ENCODE measurements at places on chromosomes 12 and 14.

DNA sequence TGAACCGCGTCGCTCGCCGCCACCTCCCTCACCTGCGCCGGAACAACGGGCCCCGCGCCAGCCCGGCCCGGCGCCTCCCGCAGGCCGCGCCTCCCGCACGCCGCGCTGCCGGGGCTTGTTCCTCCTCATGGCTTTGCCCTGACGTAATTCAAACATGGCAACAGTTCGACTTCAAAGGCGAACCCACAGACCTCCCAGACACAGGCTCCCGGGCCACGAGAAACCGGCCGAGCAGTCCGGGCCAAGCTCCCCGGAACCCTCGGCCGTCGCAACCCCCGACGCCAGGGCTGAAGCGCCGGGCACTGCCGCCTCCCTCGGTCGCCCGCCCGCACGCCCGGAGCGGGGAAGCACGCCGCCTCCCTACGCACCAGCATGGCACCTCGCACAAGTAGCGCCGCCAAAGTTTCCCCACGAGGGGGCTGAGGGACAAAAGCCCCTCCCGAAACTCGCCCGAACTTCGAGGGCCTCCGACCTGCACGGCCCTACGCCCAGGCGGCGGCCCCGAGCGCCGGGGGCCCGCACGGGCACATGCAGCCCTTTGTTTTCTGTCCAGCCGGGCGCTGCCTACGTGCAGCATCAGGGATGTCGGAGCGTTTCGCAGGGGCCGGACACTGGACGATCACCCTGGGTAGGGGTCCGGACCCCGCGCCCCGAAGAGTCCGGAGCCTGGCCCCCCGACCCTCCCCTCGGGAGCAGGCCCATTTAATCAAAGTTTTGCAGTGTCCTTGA lies 1.7 kb downstream of the SINHCAF start:
- peak overlapping the region; percentile 95 for H3K4me3 ChIP-seq
- H3K4me1 ChIP-seq, result peaks cover 56% of the 10 kb centered on the region
- peak overlapping the region; percentile 97 for H3K27ac ChIP-seq
- no peaks in the 10 kb centered on the region for H3K27me3 ChIP-seq
- DNase-seq, result peak; percentile 86
- no peaks in the 10 kb centered on the region for H3K36me3 ChIP-seq

- H3K4me1 ChIP-seq, result peaks cover 11% of the 10 kb centered on the region
- no peak overlapping the region for H3K27ac ChIP-seq
- peaks cover 42% of the 10 kb centered on the region for H3K27me3 ChIP-seq
- no peaks in the 10 kb centered on the region for H3K36me3 ChIP-seq
Observed at GRCh38 chr14:104137297-104138097, 890 bp upstream of the KIF26A start.

DNA sequence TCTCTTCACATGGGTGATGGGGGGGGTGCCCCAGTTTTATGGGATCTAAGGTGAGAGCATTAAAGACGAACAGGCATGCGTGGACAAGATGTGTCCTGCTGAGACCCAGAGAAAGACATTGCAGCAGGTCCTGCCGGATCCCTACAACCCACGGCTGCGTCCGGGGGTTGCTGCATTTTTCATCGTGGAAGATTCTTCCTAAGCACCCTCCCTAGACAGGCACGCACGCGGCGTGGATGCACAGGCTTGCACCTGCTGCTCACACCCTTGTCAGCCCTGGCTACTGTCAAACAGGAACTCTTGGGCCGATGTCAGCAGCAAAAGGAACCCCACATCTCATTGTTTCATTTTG lies 280.6 kb upstream of the RTL1 start:
- peaks cover 7% of the 10 kb centered on the region for H3K36me3 ChIP-seq
- no peak overlapping the region for H3K4me3 ChIP-seq
- DNase-seq, result no peak
- no peaks in the 10 kb centered on the region for H3K4me1 ChIP-seq
- peaks cover 8% of the 10 kb centered on the region for H3K27me3 ChIP-seq
- no peak overlapping the region for H3K27ac ChIP-seq

- H3K4me3 ChIP-seq, result no peak overlapping the region
- no peaks in the 10 kb centered on the region for H3K36me3 ChIP-seq
- H3K4me1 ChIP-seq, result no peaks in the 10 kb centered on the region
- no peak for DNase-seq
Observed at GRCh38 chr12:87155621-87156020, 873.6 kb downstream of the C12orf50 start.

- no peak overlapping the region for H3K4me3 ChIP-seq
- peaks cover 16% of the 10 kb centered on the region for H3K36me3 ChIP-seq
- no peak for DNase-seq
- no peaks in the 10 kb centered on the region for H3K27me3 ChIP-seq
- H3K4me1 ChIP-seq, result no peaks in the 10 kb centered on the region
- no peak overlapping the region for H3K27ac ChIP-seq
Observed at GRCh38 chr14:64409126-64409920, 21.2 kb downstream of the MTHFD1 start.

- no peaks in the 10 kb centered on the region for H3K27me3 ChIP-seq
- no peak for DNase-seq
- no peaks in the 10 kb centered on the region for H3K36me3 ChIP-seq
- H3K4me3 ChIP-seq, result no peak overlapping the region
- peaks cover 13% of the 10 kb centered on the region for H3K4me1 ChIP-seq
- H3K27ac ChIP-seq, result no peak overlapping the region
Observed at GRCh38 chr12:101806265-101806664, 24.5 kb downstream of the GNPTAB start.

GRCh38 chr14:97724265-97724731 lies 927.1 kb downstream of the VRK1 start:
- no peak overlapping the region for H3K4me3 ChIP-seq
- peak overlapping the region; percentile 3 for H3K27ac ChIP-seq
- H3K27me3 ChIP-seq, result no peaks in the 10 kb centered on the region

DNA sequence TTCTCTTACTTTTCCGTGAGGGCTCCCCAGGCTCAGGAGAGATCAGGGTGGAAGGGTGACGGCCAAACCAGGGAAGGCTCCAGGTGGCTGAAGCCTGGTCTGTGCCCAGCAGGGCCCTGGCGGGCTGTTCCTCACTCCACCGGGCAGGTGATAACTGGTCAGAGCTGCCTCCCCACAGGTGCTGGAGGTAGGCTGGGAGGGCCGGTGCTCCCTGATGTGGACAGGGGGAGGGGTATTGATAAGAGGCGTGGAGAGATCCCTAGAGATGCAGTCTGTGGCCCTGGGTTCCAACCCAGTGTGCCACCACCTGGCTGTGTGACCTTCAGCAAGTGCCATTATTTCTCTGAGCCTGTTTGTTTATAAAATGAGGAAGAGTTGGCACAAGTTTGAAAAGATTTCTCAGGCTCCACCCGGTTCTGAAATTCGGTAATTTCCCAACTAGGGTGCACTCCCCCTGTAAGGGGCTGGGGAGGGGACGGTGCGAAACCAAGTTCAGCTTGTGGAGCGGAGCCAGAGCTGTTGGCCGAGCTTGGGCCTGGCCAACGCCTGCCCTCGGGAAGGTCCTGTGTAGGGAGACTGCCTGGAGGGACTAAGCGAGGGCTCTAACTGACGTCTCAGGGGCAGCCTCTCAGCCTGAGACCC lies 1.0 kb upstream of the NR4A1 start:
- peak overlapping the region; percentile 95 for H3K4me3 ChIP-seq
- H3K36me3 ChIP-seq, result no peaks in the 10 kb centered on the region

DNA sequence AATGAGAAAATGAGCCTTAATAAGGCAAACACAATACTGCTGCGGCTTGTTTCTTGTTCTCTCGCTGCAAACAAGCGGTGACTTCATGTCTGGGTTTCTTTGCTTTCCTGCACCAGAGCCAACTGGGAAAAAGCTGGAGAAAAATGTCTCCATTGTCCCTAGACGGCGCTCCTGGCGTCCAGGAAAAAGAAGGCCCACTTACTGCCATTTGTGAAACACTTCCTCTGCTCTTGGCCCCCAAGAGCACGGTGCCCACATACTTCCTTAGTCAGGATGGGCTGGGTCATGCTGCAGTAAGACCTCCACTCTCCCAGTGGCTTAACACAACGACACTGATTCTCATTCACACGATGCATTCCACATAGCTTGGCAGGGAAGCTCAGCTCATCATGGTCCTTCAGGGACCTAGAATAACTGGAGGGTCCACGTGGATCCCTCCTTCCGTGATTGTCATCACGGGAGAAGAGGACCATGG lies 86.0 kb upstream of the BCL11B start:
- no peak overlapping the region for H3K27ac ChIP-seq
- DNase-seq, result no peak
- H3K4me3 ChIP-seq, result no peak overlapping the region
- peaks cover 26% of the 10 kb centered on the region for H3K27me3 ChIP-seq

DNA sequence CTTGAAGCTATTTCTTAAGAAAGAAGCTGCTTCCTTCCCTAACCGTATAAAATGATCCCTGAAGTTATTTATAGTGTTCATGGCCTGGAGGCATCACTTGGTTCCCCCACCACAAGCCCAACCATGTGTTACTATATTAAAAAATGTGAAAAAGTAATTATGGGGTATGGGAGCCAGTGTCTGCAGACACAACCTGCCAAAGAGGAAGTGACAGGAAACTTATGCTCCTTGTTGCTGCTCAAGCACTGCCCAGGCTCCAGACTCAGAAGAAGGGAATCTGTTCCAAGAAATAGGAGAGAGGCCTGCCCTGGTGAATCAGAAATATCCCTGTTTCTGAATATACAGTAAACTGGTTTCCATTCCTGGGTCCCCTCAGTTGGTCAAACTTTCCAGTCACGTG lies 217.2 kb upstream of the BMP4 start:
- peaks cover 23% of the 10 kb centered on the region for H3K27me3 ChIP-seq
- H3K36me3 ChIP-seq, result no peaks in the 10 kb centered on the region
- no peaks in the 10 kb centered on the region for H3K4me1 ChIP-seq

DNA sequence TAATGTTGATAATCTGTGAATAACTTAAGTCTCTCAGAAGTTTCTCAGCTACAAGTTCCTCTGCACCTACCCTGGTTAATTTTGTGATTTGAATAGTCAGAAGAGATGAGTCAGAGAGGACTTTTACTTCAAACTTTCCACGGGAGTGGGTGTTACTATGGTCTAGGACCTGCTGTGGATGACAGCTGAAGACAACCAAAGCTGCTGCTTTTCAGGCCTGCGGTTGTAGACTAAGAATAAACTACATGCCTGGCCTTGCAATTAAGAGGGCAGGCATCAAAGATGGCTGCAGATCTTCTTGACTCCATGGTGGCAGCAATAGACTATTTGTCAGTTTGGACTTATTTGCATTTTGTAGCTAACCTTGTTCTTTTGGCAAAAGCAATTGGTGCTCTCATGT lies 227.1 kb upstream of the KRR1 start:
- no peaks in the 10 kb centered on the region for H3K4me1 ChIP-seq
- H3K27me3 ChIP-seq, result peaks cover 9% of the 10 kb centered on the region
- H3K27ac ChIP-seq, result no peak overlapping the region

DNA sequence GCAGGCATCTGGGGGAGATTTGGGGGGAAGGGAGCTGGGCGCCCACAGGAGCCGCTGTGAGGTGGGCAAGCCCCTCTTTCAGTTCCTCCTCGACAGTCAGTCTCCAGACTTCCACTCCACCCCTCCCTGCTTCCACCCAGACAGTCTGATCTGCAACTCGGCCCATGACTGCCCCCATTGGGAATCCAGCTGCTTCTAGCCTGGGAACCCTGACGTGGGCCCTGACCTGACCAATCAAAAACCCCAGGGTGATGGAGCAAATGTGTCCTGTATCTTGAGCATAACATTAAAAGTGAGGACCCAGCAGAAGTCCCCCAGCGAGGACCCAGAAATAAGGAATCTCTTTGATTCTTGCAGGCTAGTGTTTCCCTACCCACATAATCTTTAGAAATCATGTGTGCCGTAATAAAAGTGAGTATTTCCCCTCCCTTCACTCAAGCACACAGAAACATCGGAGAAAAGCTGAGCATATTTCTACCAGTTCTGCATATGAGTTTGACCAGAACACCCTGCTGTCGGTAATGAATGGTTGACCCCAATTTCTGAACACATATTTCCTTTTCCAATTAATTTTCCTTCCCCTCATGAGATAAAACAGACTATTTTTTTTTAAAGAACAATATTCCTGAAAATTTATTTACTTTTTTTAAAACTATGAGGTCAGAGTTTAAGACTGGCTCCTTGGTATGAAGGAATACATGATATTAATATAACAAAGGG lies 6.4 kb downstream of the SSH1 start:
- H3K27me3 ChIP-seq, result no peaks in the 10 kb centered on the region
- peak overlapping the region; percentile 67 for H3K27ac ChIP-seq
- H3K4me1 ChIP-seq, result peaks cover 21% of the 10 kb centered on the region
- no peak overlapping the region for H3K4me3 ChIP-seq
- H3K36me3 ChIP-seq, result peaks cover 8% of the 10 kb centered on the region
- peak; percentile 63 for DNase-seq

DNA sequence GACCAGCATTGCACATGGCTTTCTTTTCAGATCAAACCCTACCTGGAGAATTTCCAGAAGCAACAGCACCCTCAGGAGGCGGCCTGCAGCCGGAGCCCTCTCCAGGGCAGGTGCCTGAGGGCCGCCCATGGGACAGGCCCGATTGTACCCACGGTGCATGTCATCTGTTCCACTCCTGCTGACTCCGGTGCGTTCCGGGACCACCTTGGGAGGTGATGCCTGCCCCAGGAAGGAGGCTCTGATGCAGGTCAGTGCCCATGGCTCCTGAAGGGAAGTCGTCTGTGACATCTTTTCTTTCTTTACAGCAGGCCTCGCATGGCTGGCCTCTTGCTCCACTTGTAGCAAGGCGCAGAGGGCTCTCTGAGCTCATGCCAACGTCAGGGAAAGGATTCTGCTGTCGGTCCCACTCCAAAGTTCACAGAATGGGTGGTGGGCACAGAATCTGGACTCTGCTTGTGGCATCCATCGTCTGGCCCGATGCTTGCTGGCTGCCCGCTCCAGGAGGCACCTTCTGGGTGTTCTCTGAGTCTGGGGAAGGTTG lies 160.7 kb upstream of the RTL1 start:
- H3K36me3 ChIP-seq, result no peaks in the 10 kb centered on the region
- DNase-seq, result no peak

- H3K27me3 ChIP-seq, result no peaks in the 10 kb centered on the region
- H3K27ac ChIP-seq, result peak overlapping the region; percentile 83
- peaks cover 76% of the 10 kb centered on the region for H3K4me1 ChIP-seq
Observed at GRCh38 chr12:51318846-51319599, 5.0 kb downstream of the BIN2 start.

All from naive B cell (primary cell).